ENCODE measurements at places on chromosomes 1 and 21.
A peak's percentile ranks its signal among the peaks of the same experiment; 100 is the strongest.

- DNase-seq: no peak
Observed at GRCh38 chr1:114428083-114428754, 82.8 kb downstream of the TRIM33 start.

DNA sequence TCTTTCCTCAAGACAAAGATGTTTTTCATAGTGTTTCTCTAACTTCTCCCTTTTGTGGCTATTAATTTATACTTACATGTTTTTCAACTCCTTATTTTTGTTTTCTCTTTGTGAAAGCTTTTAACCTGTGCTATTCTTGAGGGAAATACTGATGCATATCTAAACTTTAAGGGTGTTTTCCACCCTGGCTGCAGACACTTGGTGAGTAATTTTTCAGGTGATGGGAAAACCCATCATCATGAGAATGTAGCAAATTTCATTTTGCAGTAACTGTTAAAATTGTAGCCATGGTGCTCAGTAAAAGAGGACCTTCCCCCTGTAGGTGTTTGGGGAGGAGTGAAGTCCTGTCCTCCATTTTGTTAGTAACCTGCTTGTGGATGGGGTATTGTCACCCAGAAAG, 124.2 kb downstream of the LIPI start:
- DNase-seq: no peak

- peak; percentile 27 for DNase-seq
Observed at GRCh38 chr1:21175324-21175669, 1.4 kb downstream of the EIF4G3 start.

GRCh38 chr1:114671939-114672275, 2.1 kb upstream of the DENND2C start:
- DNase-seq: no peak

DNA sequence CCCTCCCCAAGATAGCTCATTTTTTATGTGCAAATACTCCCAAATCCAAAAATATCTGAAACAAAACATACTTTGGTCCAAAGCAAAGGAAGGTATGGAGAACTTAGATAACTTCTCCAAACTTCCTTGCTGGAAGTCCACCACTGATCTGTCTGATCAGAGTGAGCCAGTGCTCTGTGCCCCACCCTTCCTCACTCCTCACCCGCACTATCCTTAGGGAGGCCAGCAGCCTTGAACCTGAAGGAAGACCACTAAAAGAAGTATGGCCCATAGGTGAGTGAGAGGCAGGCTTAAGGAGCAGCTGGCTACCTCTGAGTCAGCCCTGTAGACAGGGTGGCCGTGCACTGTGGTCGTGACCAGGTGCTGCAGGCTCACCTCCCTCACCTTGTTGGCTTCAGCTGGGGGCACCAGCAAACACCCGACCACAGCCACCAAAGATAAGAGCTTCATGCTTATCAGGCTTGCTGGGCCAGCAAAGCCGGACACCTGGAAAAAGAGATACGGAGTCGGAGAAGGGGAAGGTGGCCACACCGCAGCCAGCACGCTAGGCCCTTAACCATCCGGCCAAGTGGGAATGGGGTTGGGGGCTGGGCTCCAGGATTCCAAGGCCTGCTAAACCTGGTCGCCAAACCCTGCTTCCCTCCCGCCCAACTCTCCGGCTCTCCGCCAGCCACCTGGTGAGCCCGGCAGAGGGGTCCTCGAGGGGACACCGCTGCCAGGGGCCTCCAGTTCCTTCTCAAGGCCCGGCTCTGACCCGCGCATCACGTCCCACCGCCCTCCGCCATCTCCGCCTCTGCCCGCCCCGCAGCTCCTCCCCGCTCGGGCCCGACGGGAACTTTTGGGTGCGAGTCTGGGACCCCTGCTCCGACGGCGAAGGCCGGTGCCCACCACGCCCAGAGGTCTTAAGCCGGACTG, 543 bp downstream of the TMEM9 start:
- peak; percentile 50 for DNase-seq

DNA sequence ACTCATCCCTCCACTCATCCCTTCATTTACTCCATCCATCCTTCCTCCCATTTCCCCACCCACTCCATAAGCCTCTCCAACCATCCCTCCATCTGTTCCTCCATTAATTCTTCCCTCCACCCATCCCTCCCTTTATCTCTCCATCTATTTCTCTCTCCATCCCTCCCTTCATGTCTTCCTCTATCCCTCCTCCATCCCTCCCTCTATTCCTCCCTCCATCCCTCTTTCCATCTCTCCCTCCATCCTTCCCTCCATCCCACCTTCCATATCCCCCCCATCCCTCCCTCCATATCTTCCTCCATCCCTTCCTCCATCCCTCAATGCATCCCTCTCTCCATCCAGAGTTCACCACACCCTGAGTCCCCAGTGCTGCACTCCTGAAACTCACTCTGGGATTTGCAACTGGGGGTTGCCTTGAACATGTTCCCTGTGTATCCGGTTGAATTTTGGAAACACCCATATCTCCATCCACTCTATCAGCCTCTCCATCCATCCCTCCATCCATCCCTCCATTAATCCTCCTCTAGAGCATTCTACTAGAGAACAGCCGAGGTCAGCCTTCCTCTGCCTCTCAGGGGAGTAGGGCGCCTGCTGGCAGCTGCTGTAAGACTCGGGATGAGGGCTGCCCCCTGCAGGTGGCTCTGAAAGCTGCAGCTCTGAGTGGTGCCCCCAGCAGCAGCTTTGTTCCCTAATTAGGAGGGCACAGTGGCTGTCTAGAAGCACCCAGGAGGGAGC, 39.4 kb downstream of the ABCG1 start:
- DNase-seq: peak; percentile 65

DNA sequence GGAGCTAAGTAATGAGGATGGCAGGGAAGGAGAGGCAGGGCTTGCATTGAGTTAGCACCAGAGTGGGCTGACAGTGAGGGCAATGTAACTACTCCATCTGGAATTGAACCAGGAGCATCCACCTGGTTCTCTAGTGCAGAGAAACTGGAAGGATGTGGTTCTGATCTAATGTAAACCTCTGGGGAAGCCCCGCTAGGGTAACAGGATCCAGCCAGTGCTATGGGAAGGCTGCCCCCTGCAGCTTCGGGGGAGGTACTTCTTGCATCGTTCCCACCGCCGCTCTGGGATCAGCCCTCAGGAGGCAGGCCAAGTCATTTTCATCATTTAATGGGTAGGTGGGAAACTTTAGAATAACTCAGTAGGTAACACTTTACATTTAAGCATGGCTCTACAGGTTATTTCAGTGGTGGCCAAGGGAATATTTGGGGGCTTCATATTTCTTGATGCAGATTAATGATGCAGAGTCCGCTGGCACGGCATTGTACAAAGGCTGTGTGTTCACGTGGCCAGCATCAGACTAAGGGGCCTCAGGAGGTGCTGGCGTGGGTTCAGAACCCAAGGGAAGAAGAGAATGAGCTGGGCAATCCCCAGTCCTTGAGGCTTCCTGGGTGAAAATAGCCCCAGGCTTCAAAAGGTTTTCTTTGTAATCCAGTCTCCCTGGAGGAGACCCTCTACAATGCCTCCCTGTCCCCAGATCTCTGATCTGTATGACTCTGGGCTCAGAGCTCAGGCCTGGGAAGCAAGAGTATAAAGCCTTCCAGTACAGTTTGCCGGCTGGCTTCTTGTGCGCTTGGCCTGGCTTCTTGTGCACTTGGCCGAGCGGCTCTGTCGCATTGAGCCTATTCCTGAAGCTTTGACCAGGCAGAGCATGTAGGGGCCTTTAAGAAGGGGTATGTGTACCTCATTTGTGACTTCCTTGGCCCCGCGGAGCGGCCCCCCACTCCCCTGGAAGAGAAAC, 26.4 kb upstream of the KAZN start:
- peak; percentile 18 for DNase-seq

DNA sequence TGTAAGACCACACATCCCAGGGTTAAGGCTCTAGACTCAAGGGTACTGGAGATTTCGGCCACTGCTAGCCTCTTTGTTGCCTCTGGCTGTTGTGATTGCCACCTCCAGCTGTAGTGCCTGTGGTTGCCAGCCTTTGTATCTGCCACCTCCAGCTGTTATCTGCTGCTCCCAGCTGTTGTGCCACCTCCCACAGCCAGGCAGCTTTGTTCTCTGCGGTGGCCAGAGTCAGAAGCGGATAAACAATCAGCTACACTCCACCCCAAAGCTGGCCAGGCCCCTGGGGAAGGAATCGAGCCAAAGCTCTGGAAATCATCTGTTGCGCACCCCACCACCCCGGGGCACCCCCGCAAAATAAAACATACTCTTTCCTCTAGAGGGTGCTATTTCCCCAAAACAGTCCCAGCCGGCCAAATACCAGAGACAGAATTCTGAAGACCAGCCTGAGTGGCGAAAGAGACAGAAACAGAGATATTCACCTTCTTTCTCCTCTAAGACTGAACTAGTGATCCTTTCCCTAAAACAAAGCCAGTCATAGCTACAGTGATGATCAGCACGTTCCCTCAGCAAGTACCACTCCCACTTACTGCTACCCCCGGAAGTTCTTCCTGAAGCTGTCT, 14.8 kb upstream of the PIGM start:
- DNase-seq: peak; percentile 83

DNA sequence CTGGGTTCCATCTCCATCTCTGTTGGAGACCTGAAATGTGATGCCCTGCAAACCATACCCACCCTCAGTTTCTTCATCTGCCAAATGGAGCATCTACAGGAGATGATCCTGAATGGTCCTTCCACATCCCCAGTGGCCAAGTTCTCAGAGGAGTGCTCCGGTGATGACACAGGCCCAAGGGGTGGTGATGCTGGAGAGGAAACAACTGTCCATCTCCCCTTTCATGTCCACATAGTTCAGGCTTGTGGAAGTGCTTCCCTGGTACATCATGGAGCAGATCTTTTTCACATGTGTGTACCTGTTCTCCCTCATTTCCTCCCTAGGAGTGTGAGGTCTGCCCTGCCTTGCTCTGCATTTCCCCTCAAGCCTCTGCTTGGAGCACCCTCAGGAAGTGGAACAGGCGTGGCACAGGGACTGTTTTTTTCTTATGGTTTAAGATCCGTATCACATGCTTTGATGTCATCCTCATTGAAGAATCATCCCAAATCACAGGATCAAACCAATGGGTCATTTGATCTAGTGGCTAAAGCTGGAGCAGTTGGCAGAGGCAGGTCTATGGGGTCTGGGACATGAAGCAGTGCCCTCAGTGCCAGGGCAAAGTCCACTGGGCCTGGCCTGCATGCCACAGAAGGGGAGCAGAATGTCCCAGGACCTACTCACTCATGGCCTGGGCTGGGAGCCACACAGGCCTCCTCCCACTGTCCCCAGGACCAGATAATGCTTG, 8.2 kb upstream of the TRIM63 start:
- DNase-seq: no peak
